ENCODE measurements at places on chromosomes 4 and X. TPM values are rescaled to one million over a fixed set of nuclear protein-coding genes. Genes with fewer than 3 reads are reported as not detected.

DNA sequence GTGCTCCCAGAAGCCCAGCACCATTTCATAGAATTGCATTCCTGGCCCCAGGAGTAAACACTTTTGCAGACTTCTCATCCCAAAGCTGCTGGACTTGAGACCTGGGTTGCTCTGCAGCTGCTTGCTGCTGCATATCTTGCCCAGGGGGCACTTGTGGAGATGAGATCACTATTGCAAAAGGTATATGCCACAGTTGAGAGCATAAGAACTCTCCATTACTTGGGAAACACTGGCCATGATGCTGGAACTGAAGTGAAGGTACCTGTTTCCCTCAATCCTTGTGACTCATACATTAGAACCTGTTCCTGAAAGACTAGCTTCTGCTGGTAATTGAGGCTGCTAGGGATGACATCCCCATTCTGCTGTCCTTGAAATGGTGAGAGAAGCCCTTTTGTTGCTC, 43.1 kb upstream of the WDR1 start:
- peak; percentile 39 for DNase-seq

Gene FANCB
- total RNA-seq = 10.4 TPM

- no peak for DNase-seq
These were observed 12.6 kb upstream of the NR3C2 start for GRCh38 chr4:148454835-148455234.

Gene KIF4A
- 42.8 TPM for total RNA-seq

DNA sequence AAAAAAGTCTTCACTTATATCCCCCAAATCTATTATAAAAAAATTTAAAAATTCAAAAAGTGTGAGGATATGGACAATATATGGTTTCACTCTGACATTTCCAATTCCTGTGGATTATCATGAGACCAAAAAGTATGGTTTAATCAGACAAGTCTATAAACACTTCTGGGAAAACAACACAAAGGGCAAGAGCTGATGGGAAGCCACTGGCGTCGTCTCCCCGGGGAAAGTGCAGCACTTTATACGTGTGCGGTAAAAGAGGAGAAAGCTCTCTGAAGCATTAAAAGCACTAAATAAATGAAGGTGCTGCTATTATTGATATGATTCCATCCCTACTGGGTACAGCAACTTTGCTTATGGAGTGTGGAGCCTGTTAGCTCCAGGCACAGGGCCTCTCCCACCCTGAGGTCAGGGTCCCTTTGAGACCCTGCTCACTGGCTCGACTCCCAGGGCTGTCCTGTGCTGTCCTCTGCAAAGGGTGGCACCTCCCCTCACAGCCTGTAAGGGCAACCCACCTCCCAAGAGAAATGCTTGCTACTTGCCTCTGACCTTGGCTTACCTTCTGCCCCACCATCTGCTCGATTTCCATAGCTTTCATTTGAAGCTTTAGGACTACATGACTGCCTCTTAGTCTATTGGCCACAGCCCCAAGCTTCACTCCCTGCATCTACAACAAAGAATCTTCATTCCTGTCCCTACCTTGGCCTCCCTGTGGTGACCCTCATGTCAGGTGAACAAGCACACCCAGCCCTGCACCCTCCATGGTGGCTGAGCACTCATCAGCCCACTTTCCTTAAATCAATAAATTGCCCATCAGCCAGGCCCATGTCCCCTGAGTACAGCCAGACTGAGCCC, 248.6 kb downstream of the HNRNPD start:
- no peak for DNase-seq

Gene APLN
- total RNA-seq = 2.1 TPM

DNA sequence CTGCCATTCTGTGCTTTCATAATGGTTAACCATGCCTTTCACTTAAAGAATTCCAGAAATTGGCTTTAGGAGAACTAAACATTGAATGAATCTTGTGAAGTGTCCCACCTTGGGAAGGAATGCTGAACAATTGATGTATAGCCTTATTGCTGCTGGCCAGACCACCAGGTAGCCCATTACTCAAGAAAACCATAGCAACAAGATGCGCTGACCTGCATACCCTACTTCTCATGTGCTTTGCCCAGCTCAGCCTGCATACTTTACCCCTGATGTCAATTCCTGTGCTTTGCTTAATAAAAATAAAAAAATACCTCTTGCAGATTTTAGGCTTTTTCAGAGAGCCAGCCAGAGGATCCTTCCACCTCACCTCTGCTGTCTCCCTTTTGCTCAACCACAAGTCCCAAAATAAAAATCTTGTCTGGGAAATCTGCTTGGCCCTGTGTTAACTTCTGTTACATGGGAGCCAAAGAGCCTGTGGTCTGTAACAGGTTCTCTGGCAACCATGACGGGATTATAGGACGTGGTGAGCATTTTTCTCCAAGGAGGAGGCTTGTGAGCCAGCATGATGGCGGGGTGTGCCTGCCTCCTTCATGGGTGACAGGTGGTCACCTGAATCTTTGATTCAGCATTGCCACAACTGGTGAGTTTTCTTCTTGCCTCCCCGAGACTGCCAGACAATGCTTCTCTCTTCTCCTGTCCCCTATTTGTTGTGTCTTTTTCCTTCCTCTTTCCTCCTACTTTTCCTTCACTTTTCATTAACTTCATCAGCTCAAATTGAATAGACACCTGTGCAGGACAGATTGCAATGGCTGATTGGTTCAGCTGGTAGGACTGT, 106.8 kb downstream of the ARSJ start:
- peak; percentile 7 for DNase-seq

Measured in M059J (cell line).